ENCODE measurements at places on chromosomes 16 and 17.

DNA sequence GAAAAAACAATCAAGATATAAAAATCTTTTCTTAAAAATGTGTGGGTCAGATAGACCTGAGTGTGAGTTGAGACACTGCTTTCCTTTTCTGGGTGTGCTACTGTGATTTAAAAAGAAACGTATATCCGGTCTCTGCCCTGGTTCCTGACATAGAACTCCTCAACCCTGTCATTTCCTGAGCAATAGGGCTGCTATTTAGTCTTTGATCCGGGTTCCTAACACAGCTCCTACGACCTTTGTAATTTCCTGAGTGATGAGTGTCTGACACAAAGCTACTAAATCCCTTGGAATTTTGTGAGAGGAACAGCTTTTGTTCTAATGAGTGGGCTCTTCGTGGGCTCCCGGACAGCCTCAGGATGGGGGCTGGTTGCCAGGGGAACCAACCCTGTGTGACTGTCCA, 93.9 kb upstream of the FA2H start:
- no peak for DNase-seq

DNA sequence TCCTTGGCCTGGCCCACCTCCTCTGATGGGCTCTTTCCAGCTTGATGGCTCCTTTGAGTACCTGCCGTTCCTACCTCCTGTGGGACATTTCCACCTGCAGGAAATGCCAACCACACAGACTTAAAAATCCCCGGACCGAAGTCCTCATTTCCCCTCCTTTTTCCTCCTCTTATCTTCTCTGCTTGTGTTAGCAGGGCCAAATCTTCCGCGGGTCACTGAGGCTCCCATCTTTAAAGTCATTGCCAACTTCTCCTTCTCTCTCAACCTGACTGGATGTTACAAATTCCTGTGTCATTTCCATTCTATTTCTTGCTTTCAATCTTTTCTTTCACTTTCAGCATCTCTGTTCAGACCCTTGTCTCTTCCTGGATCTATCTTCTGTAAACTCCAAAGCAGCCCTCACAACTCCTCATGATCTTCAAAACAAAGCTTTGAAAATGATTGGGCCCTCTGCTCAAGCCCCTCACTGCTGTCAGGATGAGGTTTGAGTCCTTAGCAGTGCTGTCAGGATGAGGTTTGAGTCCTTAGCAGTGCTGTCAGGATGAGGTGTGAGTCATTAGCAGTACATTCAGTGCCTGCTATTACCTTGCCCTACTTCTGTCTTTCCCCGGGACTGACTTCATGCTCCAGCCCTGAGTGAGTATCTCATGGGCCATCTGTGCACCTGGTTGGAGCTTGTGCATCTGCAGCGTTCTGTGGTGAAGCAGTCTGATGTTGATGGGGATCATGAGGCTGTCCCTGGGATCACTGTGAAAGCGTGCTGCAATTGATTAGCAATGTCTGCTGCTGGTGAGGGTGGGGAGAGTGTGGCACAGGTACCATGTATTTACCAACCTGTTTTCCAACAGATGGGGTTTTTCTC, 100.1 kb downstream of the IRF8 start:
- no peak for DNase-seq

DNA sequence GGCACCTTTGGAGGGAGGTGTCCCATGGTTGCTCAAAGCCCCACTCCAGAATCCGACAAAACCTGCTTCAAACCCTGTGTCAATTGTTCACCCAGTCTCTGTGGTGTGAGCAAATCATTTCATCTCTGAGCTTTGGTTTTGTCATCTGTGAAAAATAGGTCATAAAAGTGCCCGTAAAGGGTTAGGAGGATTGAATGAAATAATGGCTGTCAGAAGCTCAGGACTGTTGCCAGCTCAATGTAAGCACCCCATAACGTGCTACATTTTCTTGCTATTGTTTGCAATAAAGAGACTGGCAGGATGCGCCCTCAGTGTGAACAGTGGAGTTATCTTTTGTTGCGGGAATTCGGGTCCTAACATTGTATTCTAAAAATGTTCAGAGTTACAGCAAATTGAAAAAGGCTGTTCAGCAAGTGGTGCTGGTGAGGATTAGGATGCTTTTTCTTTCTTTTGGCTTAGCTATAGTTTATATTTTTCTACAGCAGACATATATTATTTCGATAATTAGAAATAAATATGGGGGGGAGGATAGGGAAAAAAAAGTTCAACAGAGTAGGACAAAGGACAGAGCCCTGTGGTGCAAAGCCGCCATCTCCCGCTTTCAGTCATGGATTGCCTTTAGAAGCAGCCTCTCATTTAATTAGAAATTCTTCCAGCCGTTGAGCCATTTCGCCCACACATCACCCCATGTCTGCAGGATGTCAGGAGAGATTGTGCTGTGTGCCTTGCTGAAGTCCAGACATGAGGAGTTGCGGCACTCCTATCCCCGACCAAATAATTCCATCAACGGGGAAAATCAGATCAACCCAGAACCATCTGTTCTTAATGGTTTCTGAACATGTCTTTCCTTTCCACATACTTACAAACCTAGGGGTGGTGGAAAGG, 20.9 kb upstream of the PYY start:
- no peak for DNase-seq

DNA sequence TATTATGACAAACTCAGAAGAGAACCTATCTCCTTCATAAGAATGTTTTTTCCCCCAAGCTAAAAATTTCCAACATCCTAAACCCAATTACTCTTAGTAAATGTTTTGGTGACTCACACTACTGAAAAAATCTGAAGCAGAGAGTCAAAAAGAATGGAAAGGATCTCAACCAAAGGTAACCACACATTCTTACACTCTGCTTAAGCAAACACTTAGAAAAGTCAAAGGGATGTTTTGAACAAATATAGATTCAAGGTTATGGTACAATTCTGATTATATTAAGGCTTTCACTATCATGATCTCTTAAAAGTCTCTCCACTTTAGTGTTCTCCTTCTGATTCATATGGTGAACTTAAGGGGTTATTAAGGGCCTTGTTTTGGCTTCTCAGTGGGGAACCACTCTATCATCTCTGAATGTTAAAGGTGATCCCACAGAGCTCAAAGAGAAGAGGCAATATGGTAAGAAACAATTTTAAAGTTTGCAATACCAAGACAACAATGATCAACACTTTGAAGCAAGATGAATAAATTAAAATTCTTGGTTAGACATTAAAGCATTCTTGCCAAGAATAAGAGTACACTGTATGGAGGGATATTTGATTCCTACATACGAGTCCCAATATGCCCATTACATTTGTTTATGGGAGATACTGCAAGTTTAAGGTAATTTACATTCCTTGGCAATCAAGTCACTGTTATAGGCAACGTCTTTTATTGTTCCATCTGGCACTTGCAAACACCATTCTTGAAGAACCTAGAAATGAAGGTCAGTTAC, 69.2 kb downstream of the CDC27 start:
- DNase-seq = no peak

- DNase-seq = no peak
Observed at GRCh38 chr17:59572301-59572924, 7.0 kb downstream of the DHX40 start.

DNA sequence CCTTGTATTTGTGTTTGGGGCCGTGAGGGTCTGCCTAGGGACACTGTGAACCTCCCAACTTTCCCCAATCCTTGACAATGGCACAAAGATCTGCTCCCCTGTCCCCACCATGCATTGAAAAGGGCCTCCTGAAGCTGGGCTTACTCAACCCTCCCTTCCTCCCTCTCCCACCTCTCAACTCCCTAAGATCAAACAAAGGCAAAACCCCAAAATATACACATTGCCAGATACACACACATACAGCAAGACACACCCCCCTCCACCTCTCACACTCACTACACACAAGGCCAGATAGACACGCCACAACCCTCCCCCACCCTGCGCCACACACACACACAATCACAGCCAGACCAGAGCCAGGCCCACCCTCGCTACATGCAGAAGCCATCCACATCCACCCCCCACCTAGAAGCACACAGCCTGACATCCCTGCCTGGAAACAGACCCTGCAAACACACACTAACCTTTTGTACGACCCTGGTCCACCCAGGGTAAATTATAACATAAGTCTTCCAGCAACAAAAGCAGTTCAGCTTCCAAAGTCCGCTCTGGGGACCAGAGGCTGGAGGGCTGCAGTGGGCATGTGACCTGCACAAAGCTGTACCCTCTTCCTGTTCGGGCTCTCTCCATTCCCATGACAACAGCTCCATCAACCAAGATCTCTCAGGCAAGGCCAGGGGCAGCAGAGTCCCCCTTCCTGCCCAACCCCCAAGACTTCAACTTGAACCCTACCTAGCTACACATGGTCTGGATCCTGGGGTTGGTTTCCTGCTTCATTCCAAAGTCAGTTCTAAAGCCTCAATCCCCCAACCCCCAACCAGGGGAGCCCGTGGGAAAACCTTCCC, 1.9 kb downstream of the PCGF2 start:
- DNase-seq = no peak

GRCh38 chr16:66469291-66469946, 42.3 kb downstream of the BEAN1 start:
- no peak for DNase-seq

DNA sequence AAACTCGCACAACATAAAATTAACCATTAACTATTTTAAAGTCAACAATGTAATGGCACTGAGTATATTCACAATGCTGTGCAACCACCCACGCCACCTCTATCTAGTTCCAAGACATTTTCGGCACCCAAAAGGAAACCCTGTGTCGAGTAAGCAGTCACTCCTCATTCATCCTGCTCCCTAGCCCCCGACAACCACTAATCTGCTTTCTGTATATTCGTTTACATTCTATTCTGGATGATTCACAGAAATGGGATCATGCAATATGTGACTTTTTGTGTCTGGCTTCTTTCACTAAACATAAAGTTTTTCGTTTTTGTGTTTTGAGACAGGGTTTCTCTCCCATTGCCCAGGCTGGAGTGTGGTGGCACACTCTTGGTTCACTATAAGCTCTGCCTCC, 42.2 kb upstream of the HAPSTR1 start:
- no peak for DNase-seq

DNA sequence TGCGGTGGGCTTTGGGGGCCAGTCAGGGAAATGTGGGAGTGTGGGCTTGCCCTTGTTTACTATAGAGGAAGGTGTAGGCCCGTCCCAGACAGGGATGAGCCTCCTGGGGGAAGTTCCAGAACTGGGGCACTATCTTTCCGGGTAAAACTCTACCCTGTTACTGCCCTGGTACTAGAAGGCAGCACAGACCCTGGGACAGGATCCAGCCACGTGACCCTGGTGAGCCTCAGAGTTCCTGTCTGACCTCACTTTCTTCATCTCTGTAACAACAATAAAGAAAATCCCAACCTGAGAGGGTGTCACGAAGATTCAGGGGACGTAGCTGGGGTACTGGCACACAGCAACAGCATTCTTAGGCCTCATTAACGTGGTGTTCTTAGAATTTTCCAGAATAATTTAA, 239.6 kb upstream of the FOXF1 start:
- no peak for DNase-seq

GRCh38 chr17:34542700-34543336, 36.6 kb upstream of the TMEM132E start:
- DNase-seq = no peak

Data from NCI-H2171 (cell line).